Ammon's horn (tissue), 1 donor: ENCODE measurements at places on chromosomes 4 and X.
A peak's percentile ranks its signal among the peaks of the same experiment; 100 is the strongest.

GRCh38 chr4:126604268-126604867 is 1028.4 kb upstream of the INTU start:
- peak; percentile 57 for DNase-seq

GRCh38 chr4:40232610-40233009 is 35.8 kb downstream of the RHOH start:
- DNase-seq = no peak

- no peak for DNase-seq
These were observed 109.2 kb downstream of the ARHGAP10 start for GRCh38 chr4:147840838-147841738.

GRCh38 chrX:71183341-71183740 is 38.7 kb downstream of the NLGN3 start:
- DNase-seq = no peak

- peak; percentile 15 for DNase-seq
These were observed 46.9 kb upstream of the STIM2 start for GRCh38 chr4:26813698-26814097.

DNA sequence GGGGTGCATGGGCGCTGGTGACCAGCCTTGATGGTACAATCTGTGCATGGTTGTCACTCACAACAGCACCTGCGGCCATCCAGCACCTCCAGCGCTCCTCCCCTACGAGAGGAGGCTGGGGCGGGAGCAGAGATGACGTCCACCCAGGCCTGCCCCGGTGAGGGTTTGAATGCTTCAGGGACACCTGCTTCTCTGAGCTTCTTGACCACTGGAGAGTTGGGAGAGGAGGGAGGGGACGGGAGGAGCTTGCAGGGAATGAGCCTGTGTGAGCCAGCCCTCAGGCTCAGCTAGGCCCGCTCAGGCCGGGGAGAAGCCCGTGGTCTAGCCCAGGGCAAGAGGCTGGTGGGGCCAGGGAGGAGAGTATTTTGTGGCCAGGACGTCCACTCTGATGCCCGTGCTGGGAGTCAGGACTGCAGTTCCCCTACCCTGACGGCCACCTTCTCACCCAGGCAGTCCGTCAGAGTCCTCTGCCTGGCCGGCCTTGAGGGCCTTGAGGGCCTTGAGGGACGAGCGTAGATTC is 59.2 kb downstream of the CPZ start:
- DNase-seq = no peak

GRCh38 chr4:29983890-29984289 is 736.3 kb upstream of the PCDH7 start:
- DNase-seq = no peak

DNA sequence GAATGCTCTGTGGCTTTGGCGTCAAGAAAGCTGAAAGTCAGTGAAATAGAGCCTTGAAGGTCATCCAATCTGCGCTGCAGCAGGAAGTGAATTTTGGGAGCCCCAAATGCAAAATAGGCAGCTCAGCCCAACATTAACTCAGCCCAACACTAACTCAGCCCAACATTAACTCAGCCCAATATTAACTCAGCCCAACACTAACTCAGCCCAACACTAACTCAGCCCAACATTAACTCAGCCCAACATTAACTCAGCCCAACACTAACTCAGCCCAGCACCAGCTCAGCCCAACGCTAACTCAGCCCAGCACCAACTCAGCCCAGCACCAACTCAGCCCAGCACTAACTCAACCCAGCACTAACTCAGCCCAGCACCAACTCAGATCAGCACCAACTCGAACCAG is 71.5 kb downstream of the SORBS2 start:
- DNase-seq = no peak

GRCh38 chrX:153649178-153649914 is 2.3 kb downstream of the DUSP9 start:
- DNase-seq = no peak

- no peak for DNase-seq
These were observed 89.8 kb upstream of the TNIP3 start for GRCh38 chr4:121253961-121254360.

DNA sequence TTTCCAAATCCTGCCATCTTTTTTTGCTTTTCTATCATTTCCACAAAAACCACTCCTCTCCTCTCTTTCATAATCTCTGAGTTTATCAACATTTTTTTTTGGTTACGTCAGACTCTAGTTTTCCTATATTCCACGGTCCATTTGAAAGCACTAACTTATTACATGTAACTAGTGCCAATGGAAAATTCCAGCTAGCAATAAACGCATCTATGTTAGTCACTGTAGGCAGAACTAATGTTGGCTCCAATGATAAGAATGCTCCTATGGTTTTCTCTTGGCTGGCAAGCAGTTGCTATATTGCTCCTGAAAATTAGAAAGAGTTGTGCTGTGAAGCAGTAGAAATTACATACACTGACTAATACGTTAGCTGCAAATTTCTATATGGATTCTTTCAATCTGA is 634.6 kb upstream of the FTHL17 start:
- no peak for DNase-seq

DNA sequence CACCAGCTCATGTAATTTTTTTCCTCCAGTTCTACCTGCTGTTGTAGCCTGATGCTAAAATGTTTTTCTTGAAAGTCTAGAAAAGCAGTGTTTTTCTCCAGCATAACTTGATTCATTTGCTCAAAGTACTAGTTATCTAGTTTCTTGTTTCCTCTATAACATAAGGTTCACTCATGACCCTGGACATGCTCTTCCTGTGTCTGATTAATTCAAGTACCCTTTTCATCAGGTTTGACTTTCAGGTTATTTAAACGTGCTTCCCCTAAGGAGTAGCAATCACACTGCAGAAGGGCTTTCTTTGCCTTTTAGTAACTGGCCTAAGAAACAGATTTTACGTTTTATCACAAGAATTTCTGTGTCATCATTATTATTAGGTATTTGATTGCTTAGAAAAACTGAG is 66.8 kb upstream of the EGFL6 start:
- no peak for DNase-seq

DNA sequence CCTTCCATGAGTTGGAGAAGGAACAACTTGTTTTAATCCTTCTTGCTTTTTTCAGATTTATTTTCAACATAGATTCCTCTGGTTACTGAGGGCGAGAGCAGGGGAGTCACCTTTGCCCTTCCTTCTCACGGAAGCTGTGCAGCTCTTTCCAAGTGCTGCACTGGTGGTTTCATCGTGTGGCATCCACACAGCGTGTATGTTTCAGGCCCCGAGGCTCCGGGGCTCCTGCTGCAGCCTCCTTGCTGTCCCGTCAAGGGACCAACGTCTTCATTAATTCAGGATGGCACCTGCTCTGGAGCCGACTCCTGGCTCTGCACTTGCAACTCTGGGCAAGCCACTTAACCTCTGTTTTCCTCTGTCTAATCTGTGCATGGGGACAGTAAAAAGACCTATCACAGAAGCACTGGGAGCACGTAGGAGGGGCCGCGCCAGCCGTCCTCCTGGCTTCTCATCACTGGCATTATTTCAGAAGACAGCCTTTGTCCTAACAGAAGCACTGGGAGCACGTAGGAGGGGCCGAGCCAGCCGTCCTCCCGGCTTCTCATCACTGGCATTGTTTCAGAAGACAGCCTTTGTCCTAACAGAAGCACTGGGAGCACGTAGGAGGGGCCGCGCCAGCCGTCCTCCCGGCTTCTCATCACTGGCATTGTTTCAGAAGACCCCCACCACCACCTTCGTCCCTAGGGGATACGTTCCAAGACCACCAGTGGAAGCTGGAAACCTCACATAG is 117.8 kb upstream of the NKX1-1 start:
- peak; percentile 44 for DNase-seq

DNA sequence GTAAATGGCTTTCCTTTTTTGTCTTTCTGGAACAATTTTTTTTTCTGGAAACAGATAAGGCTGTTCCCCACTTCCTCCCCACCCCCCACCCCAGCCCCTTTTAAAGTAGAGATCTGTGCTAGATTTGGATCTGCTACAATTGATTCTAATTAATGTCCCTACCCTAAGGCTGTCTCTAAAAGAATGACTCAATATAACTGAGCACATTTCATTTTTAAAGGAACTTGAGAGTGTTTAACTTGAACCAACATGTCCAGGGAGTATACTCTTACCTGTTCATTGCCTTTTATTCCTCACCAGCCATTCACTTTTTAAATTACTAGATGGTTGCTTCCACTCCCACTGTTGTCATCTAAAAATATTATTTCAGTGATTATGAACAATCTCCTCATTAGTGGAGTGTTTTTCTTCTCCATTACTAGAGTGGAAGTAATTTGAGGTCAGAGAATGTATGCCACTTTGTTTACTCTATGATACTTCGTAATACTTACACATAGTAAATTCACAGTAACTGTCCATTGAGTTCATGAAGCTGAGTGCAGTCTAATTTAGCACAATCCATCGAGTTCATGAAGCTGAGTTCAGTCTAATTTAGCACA is 14.1 kb upstream of the CNOT6L start:
- DNase-seq = no peak

GRCh38 chrX:48521353-48522243 is at the start of gene EBP:
Gene EBP (plus strand): TSS chrX:48521808. CDS start chrX:48523772, 1,964 bp downstream.
- peak; percentile 89 for DNase-seq

DNA sequence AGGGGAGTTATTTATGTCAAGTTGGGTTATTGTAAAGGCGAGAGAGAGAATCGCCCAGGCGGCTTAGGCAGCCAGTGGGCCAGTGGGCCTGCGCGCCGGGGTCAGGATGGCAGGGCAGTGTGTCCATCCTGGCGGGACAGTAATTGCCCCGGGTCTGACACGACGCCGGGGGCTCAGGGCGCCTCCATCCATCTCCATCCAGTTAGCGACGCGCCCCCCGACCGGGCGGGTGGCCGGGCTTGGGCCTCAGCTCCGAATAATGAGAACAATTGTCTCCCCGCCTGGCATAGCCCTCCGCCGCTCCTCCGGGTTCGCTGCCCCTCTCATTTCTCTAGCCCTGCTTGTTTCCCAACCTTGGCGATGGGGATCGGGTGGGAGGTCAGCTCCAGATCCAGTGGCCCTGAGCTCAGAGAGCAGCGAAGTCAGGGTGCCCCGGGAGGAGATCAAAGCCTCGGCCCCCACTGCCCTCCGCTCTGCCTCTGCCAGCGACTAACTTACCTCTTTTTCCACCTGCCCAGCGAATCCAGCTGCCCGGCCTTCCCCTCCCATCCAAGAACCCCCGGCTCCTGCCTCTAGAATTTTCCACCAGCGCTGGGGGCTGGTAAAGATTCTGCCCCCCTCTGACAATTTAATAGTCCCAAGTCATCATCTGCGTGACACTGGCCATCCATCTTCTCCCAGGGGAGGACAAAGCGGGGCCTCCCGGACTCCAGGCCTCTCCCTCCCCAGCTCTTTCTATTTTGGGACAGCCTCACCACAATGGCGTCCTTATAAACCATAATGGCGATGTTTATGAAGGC is 56.9 kb upstream of the TMEM33 start:
- no peak for DNase-seq

DNA sequence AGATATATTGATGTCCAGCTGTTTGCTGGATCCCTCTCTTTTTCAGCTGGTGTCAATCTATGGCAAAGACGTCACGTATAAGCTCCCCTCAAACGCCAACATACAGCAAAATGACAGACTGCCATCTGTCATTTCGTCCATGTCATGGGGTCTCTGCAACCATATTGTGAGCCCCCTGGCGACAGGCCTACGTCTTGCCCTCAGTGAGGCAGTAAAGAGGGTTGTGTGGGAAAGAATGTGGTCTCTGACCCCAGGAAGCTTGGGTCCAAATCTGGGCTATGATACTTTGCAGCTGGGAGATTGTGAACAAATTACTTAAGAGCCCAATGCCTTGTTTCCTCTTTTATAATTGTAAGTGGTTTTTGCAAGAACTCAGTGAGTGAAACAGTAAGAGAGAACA is 7.4 kb downstream of the SUPT20HL2 start:
- no peak for DNase-seq

DNA sequence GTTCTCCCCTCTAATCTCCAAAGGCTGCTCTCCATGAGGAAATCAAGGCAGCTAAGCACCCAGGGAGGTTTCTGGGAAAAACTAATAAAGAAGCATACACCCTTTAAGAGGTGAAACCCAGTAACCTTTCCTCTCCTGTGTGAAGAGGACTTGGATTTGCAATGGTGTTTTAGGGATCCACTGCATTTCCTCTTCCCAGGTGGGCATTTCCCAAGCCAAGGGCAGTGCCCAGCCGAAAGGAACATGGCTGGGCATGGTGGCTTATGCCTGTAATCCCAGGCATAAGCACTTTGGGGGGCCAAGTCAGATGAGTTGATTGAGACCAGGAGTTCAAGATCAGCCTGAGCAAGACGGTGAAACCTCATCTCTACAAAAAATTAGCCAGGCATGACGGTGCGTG is 5.4 kb upstream of the ZNF185 start:
- no peak for DNase-seq

DNA sequence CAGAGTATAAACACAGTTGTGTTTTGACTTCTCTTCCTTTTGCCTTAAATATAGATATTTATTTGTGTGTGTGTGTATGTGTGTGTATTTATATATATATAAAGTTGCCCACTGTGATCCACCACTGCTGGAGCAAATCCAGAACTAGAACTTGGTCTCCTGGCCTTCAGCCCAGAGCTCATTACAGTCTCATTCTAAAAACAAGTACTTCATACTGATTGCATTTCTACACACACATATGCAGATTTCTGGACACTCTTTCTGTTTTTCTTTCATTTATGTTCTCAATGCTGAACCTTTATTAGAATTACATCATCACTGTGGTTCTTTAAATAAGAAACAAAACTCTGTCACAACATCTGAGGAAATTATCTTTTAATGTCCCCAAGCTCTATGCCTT is 381 bp downstream of the TXK start:
- DNase-seq = no peak

DNA sequence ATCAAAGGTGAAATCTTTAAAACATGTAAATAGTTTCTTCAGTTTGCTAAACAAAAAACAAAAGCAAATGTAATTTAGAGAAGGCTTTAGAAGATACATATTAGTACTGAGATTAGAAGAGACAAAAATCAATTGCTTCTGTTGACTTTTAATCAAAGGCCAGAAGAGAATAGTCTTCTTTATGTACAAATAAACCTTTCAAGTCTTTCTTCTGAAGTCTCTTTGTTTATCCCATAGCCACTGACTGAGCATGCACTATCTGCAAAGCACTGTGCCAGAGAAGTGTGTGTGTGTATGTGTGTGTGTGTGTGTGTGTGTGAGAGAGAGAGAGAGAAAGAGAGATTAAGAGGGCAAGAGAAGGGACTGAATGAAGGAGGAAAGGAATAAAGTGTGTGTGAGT is 198.4 kb downstream of the GLUD2 start:
- peak; percentile 2 for DNase-seq

- DNase-seq = no peak
These were observed 42.9 kb downstream of the NDST3 start for GRCh38 chr4:118076958-118077766.

GRCh38 chr4:168374772-168375523 is 56.4 kb upstream of the DDX60 start:
- DNase-seq = no peak

DNA sequence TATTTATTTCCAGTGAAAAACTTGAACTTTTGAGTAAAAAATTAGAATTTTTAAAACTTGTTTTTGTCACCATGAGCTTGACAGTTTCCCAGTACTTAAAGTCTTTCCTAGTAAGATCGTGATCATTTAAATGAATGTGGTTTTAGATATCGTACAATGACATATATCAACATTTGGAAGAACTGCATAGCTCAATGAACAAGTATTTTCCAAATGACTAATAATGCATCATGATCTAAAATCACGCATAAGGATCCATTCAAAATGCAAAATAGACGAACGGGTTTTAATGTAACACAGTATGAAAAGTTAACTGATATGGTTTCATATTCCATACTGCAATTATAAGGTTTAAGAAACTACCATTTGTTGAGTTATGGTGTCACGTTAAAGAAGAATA is 4.1 kb upstream of the NDNF start:
- no peak for DNase-seq
